ENCODE measurements at places on chromosomes 7 and 10.
A peak's percentile ranks its signal among the peaks of the same experiment; 100 is the strongest.

GRCh38 chr10:6953271-6953801, 373.3 kb upstream of the PRKCQ start:
- DNase-seq, result no peak

- no peak for DNase-seq
Measured at GRCh38 chr7:34354899-34355298, 303.1 kb upstream of the NPSR1 start.

GRCh38 chr7:128409596-128410450, at the start of gene IMPDH1:
Gene IMPDH1, minus strand, starts transcription at chr7:128409982. Its CDS starts 81 bp downstream, at chr7:128409901.
- peak; percentile 85 for DNase-seq

DNA sequence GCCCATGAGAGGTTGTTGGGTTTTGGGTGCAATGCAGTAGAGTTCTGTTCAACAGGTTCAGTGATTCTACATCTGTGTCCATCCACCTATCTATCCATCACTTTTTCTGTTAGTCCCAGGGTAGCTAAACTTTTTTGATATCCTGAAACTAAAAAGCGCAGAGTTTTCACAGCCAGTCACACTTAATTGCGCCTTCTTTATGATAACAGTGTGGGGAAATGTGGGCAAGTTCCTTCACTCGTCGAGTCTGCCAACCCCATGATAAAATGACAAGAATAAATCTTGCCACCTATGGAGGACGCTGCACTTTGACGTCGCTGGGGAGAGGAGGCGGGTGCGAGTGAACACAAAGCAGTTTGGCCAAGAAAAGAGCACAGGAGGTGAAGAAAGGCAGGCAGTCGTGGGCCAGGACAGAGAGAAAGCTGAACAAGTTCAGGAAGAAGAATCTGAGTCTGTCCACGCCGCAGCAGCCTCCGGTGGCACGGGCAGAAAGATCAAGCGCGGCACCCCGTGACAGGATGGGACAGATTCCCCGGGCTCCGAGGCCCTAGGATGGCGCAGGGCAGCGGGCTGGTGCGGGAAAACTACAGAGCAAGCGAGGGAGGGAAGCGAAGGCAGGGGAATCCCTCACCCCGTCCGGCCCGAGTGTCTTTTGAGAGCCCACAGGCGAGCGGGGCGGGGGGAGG, 9.2 kb downstream of the SP8 start:
- no peak for DNase-seq

DNA sequence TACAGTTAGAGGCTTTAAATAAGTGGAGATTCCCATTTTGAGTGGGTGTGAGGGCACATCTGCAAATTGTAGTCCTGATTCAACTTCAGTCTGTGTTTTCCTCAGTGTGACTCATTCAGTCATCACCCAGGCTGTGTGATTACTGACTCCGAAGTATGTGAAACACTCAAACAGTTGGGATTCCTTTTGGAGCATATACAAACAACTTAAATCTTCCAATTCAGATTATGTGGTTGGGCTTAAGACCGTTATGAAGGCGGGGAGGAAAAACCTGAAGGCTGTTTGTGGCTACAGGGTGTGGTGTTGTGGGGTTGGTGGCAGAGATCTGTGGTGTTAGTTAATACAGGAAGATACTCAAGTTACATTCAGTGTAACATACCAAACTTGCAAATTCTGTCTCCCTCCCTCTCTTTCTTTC, 259.7 kb upstream of the FERD3L start:
- DNase-seq, result peak; percentile 5

DNA sequence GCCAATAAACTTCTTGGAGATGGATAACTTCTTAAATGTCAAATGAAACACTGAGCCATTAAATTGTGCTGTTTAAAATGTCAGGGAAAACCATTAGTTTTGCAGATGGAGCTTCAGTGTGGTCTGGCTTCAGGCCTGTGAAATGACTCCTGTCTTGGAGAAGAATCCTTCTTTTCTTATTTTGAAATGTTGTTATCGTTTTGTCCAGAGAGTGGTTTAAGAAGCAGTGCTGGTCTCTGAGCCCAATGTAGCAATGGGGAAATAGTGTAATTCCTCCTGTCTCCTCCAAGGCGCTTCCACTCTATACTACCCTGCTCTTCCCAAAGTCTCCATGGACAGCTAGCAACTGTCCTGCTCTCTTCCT, 177.6 kb downstream of the REEP3 start:
- DNase-seq, result no peak

- no peak for DNase-seq
Measured at GRCh38 chr10:61151059-61151458, 207.1 kb upstream of the RHOBTB1 start.

GRCh38 chr7:16268821-16269768, 152.2 kb downstream of the CRPPA start:
- peak; percentile 65 for DNase-seq

- DNase-seq, result no peak
Measured at GRCh38 chr10:111261081-111261615, 184.3 kb downstream of the ADRA2A start.

GRCh38 chr7:39069896-39070881, 92.5 kb downstream of the POU6F2 start:
- DNase-seq, result peak; percentile 92

DNA sequence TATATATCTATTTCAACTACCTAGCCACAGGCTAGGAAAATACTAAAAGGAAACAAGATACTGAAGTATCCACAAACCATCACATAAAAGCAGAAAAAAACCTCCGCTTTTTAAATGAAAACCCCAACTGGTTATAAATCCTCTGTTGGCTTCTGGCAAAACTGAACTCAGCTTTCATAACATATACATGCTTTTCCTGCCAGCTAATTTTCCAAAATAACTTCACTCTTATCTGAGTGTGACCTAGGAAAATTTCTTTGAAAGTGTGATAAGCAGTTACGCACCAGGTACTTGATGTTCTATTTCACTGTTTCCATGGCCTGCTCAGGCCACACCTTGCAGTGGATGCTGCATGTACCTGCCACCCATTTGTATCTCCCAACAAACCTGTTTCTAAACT, 11.8 kb downstream of the FAM3C start:
- DNase-seq, result no peak

Measured in NCI-H82 (cell line).